ENCODE measurements at places on chromosomes 6 and 20. TPM values are rescaled to one million over a fixed set of nuclear protein-coding genes. Genes with fewer than 3 reads are reported as not detected.

GRCh38 chr6:51028276-51028675 is 209.6 kb downstream of the TFAP2B start:
- H3K4me1 ChIP-seq: no peaks in the 10 kb centered on the region
- no peak overlapping the region for H3K4me3 ChIP-seq
- H3K36me3 ChIP-seq: no peaks in the 10 kb centered on the region
- H3K27me3 ChIP-seq: no peaks in the 10 kb centered on the region
- no peak overlapping the region for H3K27ac ChIP-seq
- no peak for DNase-seq

DNA sequence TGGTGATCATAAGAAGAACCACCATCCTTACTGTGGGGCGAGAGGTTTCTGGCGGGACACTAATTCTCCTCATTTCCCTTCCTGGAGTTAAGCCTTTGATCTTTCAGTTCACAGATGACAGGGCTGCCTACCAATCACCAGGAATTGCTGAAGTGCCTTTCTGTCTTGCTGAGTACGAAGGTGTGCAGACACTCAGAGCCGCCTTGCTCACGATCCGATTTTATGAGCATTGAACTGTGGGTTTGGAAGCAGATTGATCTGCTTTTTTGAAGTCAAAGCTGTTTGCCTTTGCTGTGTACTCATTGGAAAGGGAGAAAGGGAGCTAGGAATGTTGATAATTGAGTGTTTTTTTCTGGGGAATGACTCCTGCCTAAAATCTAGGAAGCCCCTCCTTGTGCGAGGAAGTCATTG is 129.1 kb upstream of the SALL4 start:
- no peak for DNase-seq
- no peaks in the 10 kb centered on the region for H3K27me3 ChIP-seq
- no peaks in the 10 kb centered on the region for H3K4me1 ChIP-seq
- H3K36me3 ChIP-seq: no peaks in the 10 kb centered on the region

DNA sequence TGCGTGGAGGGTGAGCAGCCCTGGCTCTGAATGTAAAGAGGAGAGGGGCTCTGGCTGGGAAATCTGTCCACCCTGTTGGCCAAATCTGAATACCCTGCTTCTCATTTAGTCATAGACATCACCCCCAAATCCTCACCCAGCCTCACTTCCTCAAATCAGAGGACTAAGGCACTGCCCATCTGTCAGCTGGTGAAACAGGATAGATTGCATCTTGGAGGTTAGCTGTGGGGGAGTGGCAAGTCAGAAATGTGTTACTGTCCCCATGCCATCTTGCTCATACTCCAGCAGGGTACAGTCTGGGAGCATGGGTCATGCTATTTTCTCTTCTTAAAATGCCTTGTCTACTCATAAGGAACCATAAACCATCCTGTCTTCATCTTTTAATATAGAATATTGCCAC is 9.5 kb upstream of the DTNBP1 start:
- H3K36me3 ChIP-seq: no peaks in the 10 kb centered on the region
- H3K27ac ChIP-seq: no peak overlapping the region
- H3K4me1 ChIP-seq: no peaks in the 10 kb centered on the region
- no peak for DNase-seq
- H3K27me3 ChIP-seq: peaks cover 67% of the 10 kb centered on the region

DNA sequence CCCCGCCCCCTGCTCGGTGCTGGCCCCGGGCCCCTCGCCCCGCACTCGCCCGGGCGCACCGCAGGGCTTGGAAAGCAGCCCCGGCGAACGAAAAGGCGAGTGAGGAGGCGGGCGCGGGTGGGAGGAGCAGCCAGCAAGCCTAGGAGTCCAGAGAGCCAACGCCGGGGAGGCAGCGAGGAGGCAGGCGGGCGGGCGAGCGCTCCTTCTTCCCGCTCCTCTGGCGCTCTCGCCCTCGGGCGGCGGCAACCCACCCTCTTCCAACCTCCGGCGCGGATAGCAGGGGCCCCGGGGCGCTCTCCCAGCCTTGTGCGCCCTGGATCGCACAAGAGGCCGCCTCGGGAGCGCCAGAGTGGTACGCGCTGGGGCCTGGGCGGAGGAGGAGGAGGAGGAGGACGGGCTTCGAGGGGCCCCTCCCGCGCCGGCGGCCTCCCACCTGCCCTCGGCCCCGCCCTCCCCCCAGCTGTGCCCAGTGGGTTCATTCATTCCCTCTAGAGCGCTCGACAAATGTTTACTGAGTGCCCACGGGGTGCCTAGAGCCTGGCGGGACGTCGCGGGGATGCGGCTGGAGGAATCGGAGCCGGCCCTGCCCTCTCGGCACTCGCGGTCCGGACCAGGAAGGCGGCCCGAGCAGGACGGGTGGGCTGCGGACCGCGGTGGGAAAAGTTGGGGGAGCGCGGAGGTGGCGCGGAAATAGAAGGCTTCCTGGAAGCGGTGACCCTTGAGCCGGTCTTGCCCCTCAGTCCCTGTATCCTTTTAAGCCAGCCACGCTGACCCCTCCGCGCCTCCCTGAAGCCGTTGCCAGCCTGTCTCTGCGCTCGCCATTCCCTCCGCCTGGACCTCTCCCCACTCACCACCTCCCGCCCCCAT is at the start of gene BMP7:
Gene BMP7, minus strand, starts transcription at position 351 of the 867 bp plus-strand sequence. CDS start 519 bp downstream, outside the sequence.
- H3K27ac ChIP-seq: no peak within 1 kb of the TSS
- DNase-seq: no peak
- H3K4me3 ChIP-seq: no peak within 1 kb of the TSS
- H3K36me3 ChIP-seq: no peaks in the 10 kb centered on the region

PAK5 gene
- not detected for total RNA-seq

PPP1R10 gene
- total RNA-seq: 16.1 TPM

TRIM10 gene
- total RNA-seq: not detected
